Endodermal cell (in vitro differentiated cells): ENCODE measurements at places on chromosomes 1 and 21. TPM values are rescaled to one million over a fixed set of nuclear protein-coding genes. Genes with fewer than 3 reads are reported as not detected.

- DNase-seq, result no peak
- no peaks in the 10 kb centered on the region for H3K27me3 ChIP-seq
- no peaks in the 10 kb centered on the region for H3K36me3 ChIP-seq
- H3K4me1 ChIP-seq, result no peaks in the 10 kb centered on the region
- H3K4me3 ChIP-seq, result no peak overlapping the region
- no peak overlapping the region for H3K27ac ChIP-seq
Observed at GRCh38 chr1:13921190-13921589, 221.2 kb downstream of the PRDM2 start.

- no peak overlapping the region for H3K27ac ChIP-seq
- peaks cover 74% of the 10 kb centered on the region for H3K27me3 ChIP-seq
- no peak for DNase-seq
- H3K36me3 ChIP-seq, result no peaks in the 10 kb centered on the region
- H3K4me3 ChIP-seq, result peak overlapping the region; percentile 74
Observed at GRCh38 chr1:42034426-42034825, 115.7 kb upstream of the HIVEP3 start.

DNA sequence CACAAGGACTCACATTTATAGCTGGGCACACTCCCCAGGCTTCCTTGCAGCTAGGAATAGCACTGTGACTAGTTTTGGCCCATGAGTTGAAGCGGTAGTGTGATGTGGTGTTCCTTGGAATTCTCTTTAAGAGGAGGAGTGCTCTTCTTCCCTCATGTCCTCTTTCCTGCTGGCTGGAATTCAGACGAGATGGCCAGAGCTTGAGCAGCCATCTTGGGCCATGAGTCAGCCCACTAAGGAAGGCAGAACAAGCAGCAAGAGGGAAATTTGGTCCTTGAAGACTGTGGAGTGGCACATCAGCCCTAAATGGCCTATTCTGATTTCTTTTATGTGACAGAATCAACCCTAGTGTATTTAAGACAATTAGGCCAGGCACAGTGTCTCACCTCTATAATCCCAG lies 20.0 kb downstream of the HTR6 start:
- DNase-seq, result no peak
- H3K4me3 ChIP-seq, result no peak overlapping the region
- H3K4me1 ChIP-seq, result no peaks in the 10 kb centered on the region
- H3K36me3 ChIP-seq, result no peaks in the 10 kb centered on the region
- no peak overlapping the region for H3K27ac ChIP-seq
- H3K27me3 ChIP-seq, result no peaks in the 10 kb centered on the region

DNA sequence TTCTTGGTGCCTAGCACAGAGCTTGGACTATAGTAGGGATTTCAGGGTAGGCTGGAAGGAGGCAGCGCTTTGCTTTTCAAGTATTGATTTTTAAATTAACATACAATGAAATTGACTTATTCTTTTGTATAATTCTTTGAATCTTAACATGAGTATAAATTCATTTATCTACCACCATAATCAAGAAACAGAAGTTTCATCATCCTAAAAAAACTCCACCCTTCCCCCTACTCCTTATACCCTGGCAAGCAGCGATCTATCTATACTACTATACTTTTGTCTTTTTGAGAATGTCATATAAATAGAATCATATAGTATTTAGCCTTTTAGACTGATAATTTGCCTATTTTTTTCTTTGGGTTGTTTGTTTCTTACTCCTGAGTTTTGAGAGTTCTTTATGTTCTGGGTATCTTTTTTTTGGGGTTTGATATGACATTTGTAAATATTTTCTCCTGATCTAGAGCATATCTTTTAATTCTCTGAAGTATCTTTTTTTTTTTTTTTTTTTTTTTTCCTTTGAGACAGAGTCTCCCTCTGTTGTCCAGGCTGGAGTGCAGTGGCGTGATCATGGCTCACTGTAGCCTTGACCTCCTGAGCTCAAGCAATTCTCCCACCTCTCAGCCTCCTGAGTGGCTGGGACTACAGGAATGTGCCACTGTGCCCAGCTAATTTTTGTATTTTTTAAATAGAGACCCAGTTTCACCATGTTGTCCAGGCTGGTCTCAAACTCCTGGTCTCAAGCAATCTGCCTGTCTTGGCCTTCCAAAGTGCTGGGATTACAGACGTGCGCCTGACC lies 6.4 kb downstream of the RPS6KC1 start:
- no peak for DNase-seq
- H3K36me3 ChIP-seq, result peaks cover 5% of the 10 kb centered on the region
- H3K27me3 ChIP-seq, result no peaks in the 10 kb centered on the region
- H3K27ac ChIP-seq, result no peak overlapping the region

DNA sequence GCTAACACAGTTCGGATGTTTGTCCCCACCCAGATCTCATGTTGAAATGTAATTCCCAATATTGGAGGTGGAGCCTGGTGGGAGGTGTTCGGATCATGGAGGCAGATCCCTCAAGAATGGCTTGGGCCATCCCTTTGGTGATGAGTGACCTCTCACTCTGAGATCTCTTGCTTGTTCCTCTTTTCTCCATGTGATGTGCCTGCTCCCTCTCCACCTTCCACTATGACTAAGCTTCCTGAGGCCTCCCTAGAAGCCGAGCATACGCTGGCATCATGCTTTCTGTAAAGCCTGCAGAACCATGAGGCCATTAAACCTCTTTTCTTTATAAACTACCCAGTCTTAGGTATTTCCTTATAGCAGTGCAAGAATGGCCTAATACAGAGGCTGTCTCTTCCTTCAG lies 8.1 kb upstream of the PLA2G5 start:
- no peak overlapping the region for H3K27ac ChIP-seq
- no peaks in the 10 kb centered on the region for H3K27me3 ChIP-seq
- no peaks in the 10 kb centered on the region for H3K36me3 ChIP-seq

- H3K4me3 ChIP-seq, result no peak overlapping the region
- no peaks in the 10 kb centered on the region for H3K36me3 ChIP-seq
- H3K27ac ChIP-seq, result peak overlapping the region; percentile 48
- peak; percentile 72 for DNase-seq
Observed at GRCh38 chr1:87226341-87226760, 102.3 kb upstream of the LMO4 start.

DNA sequence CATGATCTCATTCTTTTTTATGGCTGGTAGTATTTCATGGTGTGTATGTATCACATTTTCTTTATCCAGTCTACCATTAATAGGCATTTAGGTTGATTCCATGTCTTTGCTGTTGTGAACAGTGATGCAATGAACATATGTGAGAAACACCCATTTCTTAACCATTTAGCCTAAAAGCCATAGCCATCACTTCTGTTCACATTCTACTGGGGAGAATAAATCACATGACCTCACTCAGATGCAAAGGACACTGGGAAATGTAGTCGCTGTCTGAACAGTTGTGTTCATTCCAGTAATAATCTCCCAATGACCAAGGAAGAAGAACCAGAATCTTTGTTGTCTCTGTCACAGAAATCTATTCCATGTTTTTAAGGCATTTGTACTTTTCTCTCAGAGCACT lies 15.1 kb upstream of the PLA2G2E start:
- H3K27me3 ChIP-seq, result no peaks in the 10 kb centered on the region
- no peak for DNase-seq
- H3K27ac ChIP-seq, result no peak overlapping the region
- no peaks in the 10 kb centered on the region for H3K4me1 ChIP-seq

DNA sequence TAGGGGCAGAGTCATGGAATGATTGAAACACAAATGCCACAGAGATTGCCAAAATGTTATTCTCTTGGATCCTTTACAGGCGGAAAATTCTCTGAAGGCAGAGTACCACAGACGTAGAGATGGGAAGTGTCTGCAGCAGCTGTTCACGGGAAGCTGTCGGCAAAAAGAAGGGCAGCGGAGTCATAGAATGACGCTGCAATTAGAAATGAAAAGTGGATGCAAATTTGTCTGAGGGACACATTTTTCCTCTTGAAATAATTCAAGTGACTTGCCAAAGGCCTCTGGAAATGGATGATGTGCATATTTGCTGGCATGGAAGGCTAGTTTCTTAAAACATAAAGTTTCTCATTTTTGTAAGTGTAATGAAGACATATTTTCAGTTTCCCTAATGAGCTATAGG lies 77.5 kb upstream of the PLD5 start:
- no peak for DNase-seq
- no peaks in the 10 kb centered on the region for H3K36me3 ChIP-seq
- no peak overlapping the region for H3K27ac ChIP-seq
- no peaks in the 10 kb centered on the region for H3K4me1 ChIP-seq
- no peaks in the 10 kb centered on the region for H3K27me3 ChIP-seq

GRCh38 chr1:5990913-5991312 lies 1.3 kb downstream of the NPHP4 start:
- peaks cover 3% of the 10 kb centered on the region for H3K4me1 ChIP-seq
- no peak overlapping the region for H3K27ac ChIP-seq
- peak overlapping the region; percentile 82 for H3K4me3 ChIP-seq
- H3K36me3 ChIP-seq, result no peaks in the 10 kb centered on the region

DNA sequence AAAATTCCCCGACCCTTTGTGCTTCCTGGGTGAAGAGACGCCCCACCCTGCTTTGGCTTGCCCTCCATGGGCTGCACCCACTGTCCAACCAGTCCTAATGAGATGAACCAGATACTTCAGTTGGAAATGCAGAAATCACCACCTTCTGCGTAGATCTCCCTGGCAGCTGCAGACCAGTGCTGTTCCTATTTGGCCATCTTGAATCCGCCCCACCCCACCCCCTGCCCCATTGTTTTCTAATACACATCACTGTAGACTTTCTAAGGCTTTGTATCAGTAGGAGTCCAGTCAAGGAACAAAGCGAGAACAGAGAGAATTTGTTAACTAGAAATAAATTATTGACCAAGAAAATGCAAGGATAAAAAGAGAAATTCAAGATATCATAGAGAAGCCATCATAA lies 178.2 kb downstream of the KCNK2 start:
- no peaks in the 10 kb centered on the region for H3K27me3 ChIP-seq
- H3K36me3 ChIP-seq, result no peaks in the 10 kb centered on the region
- peak; percentile 59 for DNase-seq
- peak overlapping the region; percentile 5 for H3K4me3 ChIP-seq

DNA sequence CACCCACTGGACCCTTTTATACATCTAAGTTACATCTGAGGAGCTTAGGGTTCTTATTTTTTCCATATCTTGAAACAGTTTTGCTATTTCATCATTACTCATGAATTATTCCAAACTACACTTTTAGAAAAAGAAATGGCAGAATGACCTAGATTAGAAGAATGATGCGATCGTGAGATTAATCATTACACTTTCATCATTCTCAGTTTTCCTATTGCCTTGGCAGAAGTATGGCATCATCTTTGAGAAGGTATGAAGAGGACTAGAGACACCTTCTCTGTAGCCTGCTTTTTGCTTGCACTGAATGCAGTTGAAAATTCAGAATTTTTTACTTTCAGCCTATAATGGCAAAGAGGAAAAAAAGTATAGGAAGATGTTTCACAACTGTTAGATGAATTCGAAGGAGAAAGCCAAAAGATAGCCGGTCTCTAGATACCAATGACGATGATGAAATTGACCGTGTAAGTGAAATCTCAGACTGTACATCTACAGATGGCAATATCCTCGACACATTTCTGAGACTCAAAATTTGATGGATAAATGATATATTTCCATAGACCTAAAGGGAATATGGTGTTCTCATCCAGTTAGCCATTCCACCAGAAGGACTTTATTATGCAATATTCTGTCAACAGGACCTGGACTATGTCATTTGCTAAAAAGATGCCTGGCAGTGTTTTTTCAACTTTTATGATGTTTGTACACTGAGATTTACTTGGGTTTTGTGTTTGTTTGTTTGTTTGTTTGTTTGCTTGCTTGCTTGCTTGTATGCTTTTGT lies 191.8 kb downstream of the TOMM20 start:
- H3K27me3 ChIP-seq, result no peaks in the 10 kb centered on the region
- no peaks in the 10 kb centered on the region for H3K36me3 ChIP-seq
- no peak overlapping the region for H3K4me3 ChIP-seq
- no peak for DNase-seq
- H3K4me1 ChIP-seq, result no peaks in the 10 kb centered on the region

DNA sequence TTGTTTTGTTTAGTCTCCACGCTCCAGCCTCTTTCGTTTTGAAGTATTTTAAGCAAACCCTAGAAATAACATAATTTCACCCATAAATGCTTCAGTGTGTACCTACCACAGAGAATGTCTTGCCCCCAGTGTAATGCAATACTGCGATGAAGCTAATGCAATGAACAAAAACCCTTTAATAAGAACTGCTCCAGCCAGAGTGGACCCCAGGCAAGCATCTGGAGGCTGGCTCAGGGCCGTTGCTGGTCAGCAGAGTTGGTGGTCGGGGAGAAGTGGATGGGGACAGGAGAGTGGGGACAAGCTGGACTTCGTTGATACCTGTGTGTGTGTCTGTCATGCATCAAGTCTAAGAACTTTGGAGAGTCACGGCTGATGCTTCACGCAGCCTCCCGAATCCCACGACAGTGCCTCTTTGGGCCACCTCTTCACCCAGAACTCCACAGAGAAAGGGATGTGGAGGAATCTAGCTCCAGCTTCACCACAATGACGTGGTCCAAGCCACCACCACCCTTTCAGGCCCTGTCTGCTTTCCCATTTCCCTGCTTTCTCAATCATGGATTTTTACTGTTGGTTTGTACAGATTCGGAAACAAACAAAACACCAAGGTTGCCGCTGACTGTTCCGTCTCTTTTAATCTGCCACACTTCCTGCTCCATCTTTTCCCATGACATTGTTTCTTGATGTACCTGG lies 108.6 kb upstream of the ERRFI1 start:
- H3K4me3 ChIP-seq, result no peak overlapping the region
- no peaks in the 10 kb centered on the region for H3K36me3 ChIP-seq
- DNase-seq, result no peak
- no peaks in the 10 kb centered on the region for H3K27me3 ChIP-seq

DNA sequence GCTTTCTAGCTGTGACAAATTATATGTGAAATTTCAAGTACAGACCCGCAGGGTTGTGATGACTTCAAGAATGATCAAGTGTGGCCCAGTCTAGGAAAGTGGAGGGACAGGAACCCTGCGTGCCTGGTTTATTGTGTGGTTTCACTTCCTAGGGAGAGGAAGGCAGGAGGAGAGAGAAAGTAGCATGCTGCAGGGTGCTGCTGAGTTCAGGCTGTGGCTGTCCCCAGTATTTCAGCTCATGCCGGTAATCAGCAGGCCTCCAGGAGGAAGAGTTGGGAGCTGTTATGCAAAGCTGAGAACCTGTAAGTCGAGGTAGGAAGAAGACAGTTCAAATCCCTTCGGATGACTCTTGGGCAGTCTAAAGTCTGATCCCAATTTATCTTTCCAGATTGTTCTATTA lies 140.4 kb downstream of the ROR1 start:
- no peak overlapping the region for H3K27ac ChIP-seq
- peaks cover 11% of the 10 kb centered on the region for H3K4me1 ChIP-seq
- H3K27me3 ChIP-seq, result peaks cover 27% of the 10 kb centered on the region
- no peaks in the 10 kb centered on the region for H3K36me3 ChIP-seq

GRCh38 chr1:109788695-109789521 lies 25.2 kb upstream of the EPS8L3 start:
- no peaks in the 10 kb centered on the region for H3K36me3 ChIP-seq
- H3K4me1 ChIP-seq, result peaks cover under 1% of the 10 kb centered on the region
- DNase-seq, result peak; percentile 90
- no peaks in the 10 kb centered on the region for H3K27me3 ChIP-seq
- H3K27ac ChIP-seq, result no peak overlapping the region

The OR2L5 gene
- not detected in 3 replicates for total RNA-seq

The RNU1-4 gene
- total RNA-seq, result 2,322 to 3,611 TPM (median 3,596 TPM) in 3 replicates

The OR14K1 gene
- 0.29 TPM in 1 of 2 replicates, not detected in the other for total RNA-seq

The TIE1 gene
- total RNA-seq, result 0.70 and 0.99 TPM in 2 replicates

The ERICH3 gene
- total RNA-seq, result not detected in 3 replicates

The SELL gene
- 0.14 to 1.2 TPM (median 0.95 TPM) in 3 replicates for total RNA-seq

The REN gene
- not detected in 2 replicates for total RNA-seq

The UMODL1 gene
- 0.24 and 0.32 TPM in 2 replicates for total RNA-seq

The CCDC17 gene
- total RNA-seq, result 2.5 to 3.2 TPM (median 3.0 TPM) in 3 replicates

The CD1E gene
- total RNA-seq, result not detected in 2 replicates

The CDC42BPA gene
- total RNA-seq, result 29.0 and 34.3 TPM in 2 replicates
